Natural killer cell treated with Interleukin-12 subunit alpha and Interleukin-12 subunit beta and Interleukin-15 and Interleukin-18, amount 100 ng/mL, for 72 hours (primary cell): ENCODE measurements at places on chromosomes 2 and 18.

DNA sequence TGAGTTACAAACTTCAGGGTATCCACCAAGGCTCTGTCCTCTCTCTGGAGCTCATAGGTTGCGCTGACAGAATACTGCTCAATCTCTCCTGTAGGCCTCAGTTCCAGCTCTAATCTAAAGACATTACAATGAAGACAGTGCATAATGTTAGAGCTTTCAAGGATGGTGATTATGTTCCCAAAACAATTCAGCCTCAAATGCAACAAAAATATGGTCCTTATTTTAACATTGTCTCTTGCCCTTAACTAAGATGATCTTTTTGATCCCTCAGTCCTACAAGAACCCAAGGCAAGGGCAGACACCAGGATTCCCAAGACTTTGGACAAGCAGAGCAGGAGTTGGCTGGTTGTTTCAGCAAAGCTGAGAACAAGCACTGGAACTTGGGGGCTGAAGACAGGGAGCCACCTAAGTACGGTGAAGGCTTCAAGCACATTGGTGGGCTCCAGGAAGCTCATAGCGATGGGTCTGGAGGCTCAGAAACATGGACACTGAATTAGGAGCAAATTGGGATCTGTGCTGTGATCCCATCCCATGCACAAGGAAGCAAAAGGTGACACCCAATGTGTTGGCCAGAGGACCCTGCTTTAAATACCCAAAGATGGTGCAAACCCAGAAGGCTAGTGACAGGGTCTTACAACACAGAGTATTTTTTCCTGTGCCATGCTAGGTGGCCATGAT lies 24.7 kb downstream of the APOB start:
- DNase-seq: no peak

DNA sequence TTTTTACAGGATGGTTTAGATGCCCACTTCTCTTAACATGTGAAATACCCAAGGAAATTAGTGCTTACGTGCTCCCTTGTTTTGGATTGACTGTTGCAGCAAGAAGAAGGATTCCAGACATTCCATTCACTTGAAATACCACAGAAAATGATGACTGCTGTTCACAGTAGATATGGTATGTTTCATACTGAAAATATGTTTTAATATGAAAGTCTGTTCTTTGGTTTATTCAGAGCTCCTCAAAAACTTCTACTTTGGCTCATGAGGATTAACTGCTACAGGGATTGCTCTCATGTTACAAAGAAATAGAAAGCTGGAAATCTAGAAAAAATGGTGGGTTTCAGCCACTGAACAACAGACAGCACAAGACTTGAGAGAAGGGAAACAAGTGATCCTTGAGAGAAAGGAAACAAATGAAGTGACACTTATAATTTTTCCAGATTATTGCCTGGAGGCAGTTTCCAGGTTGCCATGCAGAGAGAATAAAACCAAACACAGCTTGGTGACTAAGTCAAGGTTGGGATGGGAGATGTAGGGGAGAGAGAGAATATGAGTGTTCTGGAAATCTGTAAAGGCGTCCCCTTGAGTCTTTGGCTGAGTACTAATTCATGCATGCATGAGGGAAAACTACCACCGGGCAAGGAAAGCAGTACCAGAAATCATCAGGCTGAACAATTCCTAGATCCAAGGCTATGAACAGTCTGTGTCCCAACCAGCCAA lies 348.1 kb downstream of the CLIP4 start:
- no peak for DNase-seq

- DNase-seq: no peak
These were observed 57.2 kb downstream of the INPP4A start for GRCh38 chr2:98501876-98502275.

DNA sequence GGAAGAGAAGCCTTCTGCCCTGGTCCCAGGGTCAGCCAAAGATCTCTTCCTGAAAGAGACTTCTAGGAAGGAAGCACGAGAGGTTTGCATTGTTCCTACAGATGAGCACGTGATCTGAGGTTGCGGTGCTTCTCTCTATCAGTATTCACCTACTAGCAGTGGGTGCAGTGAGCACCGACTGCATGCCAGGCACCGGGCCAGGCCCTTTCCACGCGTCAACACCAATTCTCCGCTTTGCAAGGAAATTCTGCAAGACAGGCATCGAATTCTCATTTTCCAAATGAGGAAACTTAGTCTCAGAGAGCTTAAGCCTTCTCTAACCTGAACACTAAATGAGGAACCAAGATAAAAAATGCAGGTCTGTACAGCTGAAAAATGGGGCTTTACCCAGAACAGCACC lies 151.5 kb upstream of the MYCN start:
- DNase-seq: no peak

- DNase-seq: no peak
These were observed 91.1 kb downstream of the RBMS1 start for GRCh38 chr2:160402501-160402900.
